ENCODE measurements at places on chromosomes 13 and 19. TPM values are rescaled to one million over a fixed set of nuclear protein-coding genes. Genes with fewer than 3 reads are reported as not detected.
A peak's percentile ranks its signal among the peaks of the same experiment; 100 is the strongest.

The ZNF738 gene
- 18.4 TPM for total RNA-seq

The F2RL3 gene
- total RNA-seq = 0.50 TPM

GRCh38 chr13:41643507-41643906 lies 186.2 kb downstream of the RGCC start:
- DNase-seq = no peak
- no peaks in the 10 kb centered on the region for H3K27me3 ChIP-seq
- no peak overlapping the region for H3K27ac ChIP-seq
- no peaks in the 10 kb centered on the region for H3K36me3 ChIP-seq

DNA sequence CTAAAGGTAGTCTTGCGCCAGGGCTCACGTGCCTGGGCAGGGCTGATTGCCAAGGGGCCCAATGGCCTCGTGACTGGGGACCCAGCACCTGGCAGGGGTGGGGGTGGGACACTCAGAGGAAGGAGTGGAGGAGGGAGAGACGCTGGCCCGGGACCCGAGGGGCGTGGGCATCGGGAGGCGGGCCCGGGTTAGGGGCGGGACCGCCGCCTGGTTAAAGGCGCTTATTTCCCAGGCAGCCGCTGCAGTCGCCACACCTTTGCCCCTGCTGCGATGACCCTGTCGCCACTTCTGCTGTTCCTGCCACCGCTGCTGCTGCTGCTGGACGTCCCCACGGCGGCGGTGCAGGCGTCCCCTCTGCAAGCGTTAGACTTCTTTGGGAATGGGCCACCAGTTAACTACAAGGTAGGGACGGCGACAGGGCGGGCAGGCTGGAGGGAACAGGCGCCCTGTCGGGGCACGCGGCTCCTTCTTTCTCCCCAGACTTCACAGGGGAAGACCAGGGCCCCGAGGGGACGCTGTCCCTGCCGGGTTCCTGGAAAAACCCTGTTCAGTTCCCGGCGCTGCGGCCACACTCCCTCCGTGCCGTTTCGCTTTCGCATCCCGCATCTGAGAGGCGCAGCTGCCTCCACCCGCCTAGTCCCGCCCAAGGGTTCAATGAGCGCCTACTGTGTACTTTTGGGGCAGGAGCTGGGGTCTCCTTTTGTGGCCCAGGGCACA lies at the start of gene IFI30:
Gene IFI30, plus strand, starts transcription at position 242 of the 717 bp plus-strand sequence. Its CDS starts 29 bp downstream, at position 271.
- H3K4me1 ChIP-seq = peaks cover 12% of the 10 kb centered on the region
- peak within 1 kb of the TSS; percentile 41 for H3K4me3 ChIP-seq
- peaks cover 7% of the 10 kb centered on the region for H3K36me3 ChIP-seq
- no peaks in the 10 kb centered on the region for H3K27me3 ChIP-seq
- DNase-seq = peak; percentile 29
- H3K27ac ChIP-seq = no peak within 1 kb of the TSS

DNA sequence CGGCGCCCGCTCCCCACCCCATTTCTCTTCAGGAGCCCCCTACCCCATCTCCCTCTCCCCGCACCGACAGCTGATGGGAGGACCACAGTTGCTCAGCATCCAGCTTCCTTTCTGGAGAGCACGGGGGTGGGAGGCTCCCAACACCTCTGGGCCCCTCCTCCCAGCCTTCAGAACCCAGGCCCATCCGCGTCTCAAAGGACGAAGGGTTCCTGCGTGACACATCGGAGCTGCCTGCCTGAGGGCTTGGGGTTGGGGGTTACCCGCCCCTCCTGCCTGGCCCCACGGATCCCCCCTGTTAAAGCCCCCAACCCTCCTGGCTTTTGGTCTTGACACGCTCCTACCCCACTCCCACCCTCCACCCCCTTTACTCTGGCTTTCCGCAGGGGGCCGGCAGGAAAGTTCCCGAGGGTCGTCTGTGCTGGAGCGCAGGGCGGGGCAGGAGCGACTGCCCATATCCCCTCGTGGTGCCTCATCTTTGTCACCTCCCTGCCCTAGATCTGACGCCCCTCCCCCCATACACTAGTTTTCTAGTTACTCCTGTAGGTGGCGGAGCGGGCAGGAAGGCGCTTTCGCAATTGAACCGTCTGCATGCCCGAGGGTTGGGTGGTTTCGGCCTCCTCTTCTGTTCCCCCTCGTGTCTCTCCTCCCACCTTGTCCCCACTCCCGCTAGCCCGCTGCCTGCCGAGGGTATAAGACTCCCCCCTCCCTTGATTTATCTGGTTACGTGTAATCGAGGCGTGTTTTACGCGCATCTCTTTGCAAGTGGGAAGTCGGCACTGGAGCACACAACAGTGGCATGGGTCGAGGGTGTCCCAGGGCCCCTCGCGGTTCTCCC lies 924 bp downstream of the TRAPPC5 start:
- H3K36me3 ChIP-seq = peaks cover 29% of the 10 kb centered on the region
- DNase-seq = peak; percentile 64
